NCI-H1436 treated with DMSO at 0.1 percent for 48 hours (cell line): ENCODE measurements at places on chromosomes 12 and 14.
A peak's percentile ranks its signal among the peaks of the same experiment; 100 is the strongest.

GRCh38 chr12:116143909-116144308 is 133.6 kb downstream of the MED13L start:
- DNase-seq, result no peak

DNA sequence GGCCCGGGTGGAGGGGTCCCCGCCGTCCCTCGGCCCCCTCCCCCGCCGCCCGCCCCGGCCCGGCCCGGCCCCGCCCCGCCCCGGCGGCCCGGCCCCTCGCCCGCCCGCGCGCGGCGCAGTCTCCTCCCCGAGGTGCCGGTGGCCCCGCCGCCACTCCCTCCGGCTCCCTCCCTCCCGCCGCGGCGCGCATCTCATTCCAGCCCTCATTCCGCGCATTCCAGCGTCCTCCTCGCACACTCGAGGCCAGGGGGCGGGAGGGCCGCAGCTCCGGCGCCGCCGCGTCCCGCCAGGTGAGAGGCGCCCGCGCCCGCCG is at the start of gene TEAD4:
TEAD4 (plus strand) TSS at position 206 of the 313 bp plus-strand sequence.
- no peak for DNase-seq

- DNase-seq, result no peak
These were observed 341.2 kb upstream of the DCN start for GRCh38 chr12:91523831-91524230.

DNA sequence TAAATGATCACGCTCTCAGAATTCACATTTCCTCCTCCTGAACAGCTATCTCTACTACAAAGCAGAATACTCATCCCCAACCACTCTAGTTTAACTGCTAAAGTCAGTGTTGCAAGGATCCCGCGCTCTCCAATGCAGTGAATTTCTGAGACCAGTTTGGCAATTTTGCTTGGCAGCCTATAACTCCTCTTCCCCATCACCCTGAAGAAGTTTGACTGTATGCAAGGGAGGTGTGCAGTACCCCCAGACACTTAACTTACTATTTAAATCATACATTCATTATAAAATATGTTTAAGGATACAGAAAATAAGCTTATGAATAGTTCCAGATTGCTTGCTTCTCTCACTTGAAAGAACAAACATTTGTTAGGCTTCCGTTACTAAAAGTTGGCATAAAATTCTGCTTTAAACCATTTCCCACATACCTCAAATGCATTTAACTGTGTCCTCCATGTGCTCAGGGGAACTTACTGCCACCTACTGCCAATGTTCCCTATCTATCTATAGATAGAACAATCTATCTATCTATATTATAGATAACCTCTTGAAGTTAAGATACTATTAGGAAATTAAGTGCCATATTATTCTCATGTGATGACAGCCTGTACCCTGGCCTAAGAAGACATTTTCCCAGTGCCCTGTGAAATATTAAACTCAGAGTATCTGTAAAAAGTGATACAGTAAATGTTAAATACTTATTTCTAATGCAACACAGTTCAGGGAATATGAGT is 2.4 kb downstream of the LGR5 start:
- DNase-seq, result no peak

DNA sequence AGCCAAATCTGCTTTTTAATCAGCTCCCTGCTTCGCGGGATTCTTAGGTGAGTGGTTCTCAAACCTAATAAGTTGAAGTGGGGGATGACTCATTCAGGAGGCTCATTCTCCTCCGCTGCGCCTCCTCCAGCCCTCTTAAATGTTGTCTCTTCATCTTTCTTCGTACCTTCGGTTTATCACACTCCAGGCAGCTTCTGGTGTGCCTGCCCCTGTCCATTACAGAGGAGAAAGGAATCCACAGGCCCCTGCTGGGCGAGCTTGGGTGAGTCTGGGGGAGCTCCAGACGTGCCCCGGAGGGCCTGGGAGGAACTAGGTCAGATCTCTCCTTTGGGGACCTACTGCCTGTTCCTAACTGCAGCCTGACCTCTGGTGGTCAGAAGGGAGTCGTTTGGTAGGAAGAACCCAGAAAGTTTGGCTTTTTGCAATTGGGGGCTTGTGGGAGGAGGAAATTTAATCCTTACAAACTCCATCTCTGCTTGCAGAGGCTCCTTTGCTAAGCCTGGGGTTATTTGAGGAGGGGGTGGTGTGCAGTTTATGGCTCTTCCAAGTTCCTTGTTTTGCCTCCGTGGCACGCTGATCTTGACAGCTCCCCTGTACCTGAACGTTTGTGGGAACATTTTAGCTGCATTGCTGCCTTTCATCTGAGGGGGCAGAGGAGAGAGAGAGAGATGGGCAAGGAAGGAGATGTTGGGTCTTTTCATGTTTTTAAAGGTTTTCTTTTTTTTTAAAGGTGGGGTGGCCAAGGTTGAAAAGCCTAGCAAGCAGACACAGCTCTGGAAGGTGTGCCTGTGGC is 84.1 kb upstream of the GNG2 start:
- peak; percentile 49 for DNase-seq

DNA sequence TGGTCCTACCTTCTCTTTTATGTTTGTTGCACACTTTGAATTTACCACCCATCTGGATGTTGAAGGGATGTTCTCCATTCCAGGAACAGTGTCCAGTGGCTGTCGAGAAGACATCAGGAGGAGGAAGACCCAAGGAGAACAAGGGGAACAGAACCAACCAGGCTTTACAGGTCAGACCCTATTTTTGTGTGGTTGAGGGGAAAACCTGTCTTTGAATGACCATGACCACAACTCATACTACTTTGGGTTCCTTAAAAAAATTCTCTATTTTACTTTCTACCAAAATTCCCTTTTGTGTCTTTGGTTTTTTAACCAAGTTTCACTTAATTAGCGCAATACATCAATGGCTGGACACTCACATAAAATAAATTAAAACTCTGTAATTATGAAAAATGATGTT is 78.7 kb downstream of the PLXNC1 start:
- no peak for DNase-seq

- DNase-seq, result no peak
These were observed 131.8 kb upstream of the KRAS start for GRCh38 chr12:25382311-25383106.

- DNase-seq, result no peak
These were observed 25.0 kb downstream of the DAD1 start for GRCh38 chr14:22563987-22564386.

DNA sequence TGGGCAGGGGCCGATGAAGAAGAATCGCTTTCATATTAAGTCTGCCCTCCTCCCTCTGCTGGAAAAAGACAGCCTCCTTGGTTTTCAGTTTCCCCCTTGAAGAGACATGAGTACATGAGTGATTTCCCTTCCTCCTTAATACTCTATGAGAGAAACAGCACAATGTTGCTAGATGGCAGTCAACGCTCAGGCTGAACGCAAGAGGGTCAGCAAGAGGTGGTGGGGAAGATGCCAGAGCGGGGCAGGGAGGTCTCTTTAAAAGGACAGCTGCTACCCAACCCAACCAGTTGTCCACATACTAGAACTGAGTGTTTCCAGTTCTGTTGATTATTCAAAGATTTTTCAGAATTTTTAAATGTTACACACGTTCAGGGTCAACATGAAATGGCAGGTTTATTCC is 22.8 kb downstream of the CRACR2A start:
- no peak for DNase-seq
